Right renal pelvis (tissue), 4 donors: ENCODE measurements at places on chromosomes 5 and 9. TPM values are rescaled to one million over a fixed set of nuclear protein-coding genes. Genes with fewer than 3 reads are reported as not detected.

CTNND2 gene
- polyA plus RNA-seq, result 2.8 TPM

NADK2 gene
- 44.6 TPM for polyA plus RNA-seq

PLCXD3 gene
- 0.44 TPM for polyA plus RNA-seq

IRF1 gene
- 18.9 TPM for polyA plus RNA-seq

PIP5K1B gene
- 8.1 TPM for polyA plus RNA-seq

DMRT3 gene
- polyA plus RNA-seq, result 1.5 TPM

MSX2 gene
- 0.90 TPM for polyA plus RNA-seq

PCDHB13 gene
- 5.9 TPM for polyA plus RNA-seq

SRD5A1 gene
- 12.7 TPM for polyA plus RNA-seq

OR1Q1 gene
- polyA plus RNA-seq, result not detected

IFNK gene
- 0.06 TPM for polyA plus RNA-seq

GRM6 gene
- polyA plus RNA-seq, result 0.90 TPM

ARID3C gene
- polyA plus RNA-seq, result not detected

PCDHA6 gene
- 0.44 TPM for polyA plus RNA-seq

PCDHAC1 gene
- 0.11 TPM for polyA plus RNA-seq

ZNG1F gene
- 12.3 TPM for polyA plus RNA-seq

ARL14EPL gene
- polyA plus RNA-seq, result not detected

PCDHB11 gene
- 6.3 TPM for polyA plus RNA-seq

CAPSL gene
- polyA plus RNA-seq, result 7.4 TPM

FBXO10 gene
- polyA plus RNA-seq, result 14.8 TPM

ROR2 gene
- polyA plus RNA-seq, result 18.5 TPM

POU5F2 gene
- polyA plus RNA-seq, result not detected

PCDHB10 gene
- 9.4 TPM for polyA plus RNA-seq

CDKN2A gene
- polyA plus RNA-seq, result not detected

MARCOL gene
- not detected for polyA plus RNA-seq

TEK gene
- polyA plus RNA-seq, result 51.2 TPM

SPAAR gene
- polyA plus RNA-seq, result 1.6 TPM

SLCO6A1 gene
- not detected for polyA plus RNA-seq

BAAT gene
- 0.56 TPM for polyA plus RNA-seq

SLU7 gene
- polyA plus RNA-seq, result 61.4 TPM

ORM2 gene
- not detected for polyA plus RNA-seq

PCDHGB3 gene
- polyA plus RNA-seq, result 2.2 TPM

LYSMD3 gene
- polyA plus RNA-seq, result 32.8 TPM

OR1J2 gene
- not detected for polyA plus RNA-seq

EIF4EBP3 gene
- 11.8 TPM for polyA plus RNA-seq

GNA14 gene
- 17.3 TPM for polyA plus RNA-seq

INSL4 gene
- not detected for polyA plus RNA-seq

DDX4 gene
- polyA plus RNA-seq, result 0.10 TPM

C9 gene
- 0.34 TPM for polyA plus RNA-seq

UIMC1 gene
- 36.7 TPM for polyA plus RNA-seq

ESM1 gene
- polyA plus RNA-seq, result 14.3 TPM
